ENCODE measurements at places on chromosomes 16 and 17. TPM values are rescaled to one million over a fixed set of nuclear protein-coding genes. Genes with fewer than 3 reads are reported as not detected.
A peak's percentile ranks its signal among the peaks of the same experiment; 100 is the strongest.

- H3K4me3 ChIP-seq = no peak overlapping the region
- H3K4me1 ChIP-seq = no peaks in the 10 kb centered on the region
- H3K27me3 ChIP-seq = no peaks in the 10 kb centered on the region
These were observed 7.8 kb downstream of the CTF1 start for GRCh38 chr16:30904114-30904780.

KRT27 gene
- not detected for polyA plus RNA-seq

GRCh38 chr17:36544044-36544306 lies 744 bp upstream of the GGNBP2 start:
- H3K36me3 ChIP-seq = peaks cover 4% of the 10 kb centered on the region

DNA sequence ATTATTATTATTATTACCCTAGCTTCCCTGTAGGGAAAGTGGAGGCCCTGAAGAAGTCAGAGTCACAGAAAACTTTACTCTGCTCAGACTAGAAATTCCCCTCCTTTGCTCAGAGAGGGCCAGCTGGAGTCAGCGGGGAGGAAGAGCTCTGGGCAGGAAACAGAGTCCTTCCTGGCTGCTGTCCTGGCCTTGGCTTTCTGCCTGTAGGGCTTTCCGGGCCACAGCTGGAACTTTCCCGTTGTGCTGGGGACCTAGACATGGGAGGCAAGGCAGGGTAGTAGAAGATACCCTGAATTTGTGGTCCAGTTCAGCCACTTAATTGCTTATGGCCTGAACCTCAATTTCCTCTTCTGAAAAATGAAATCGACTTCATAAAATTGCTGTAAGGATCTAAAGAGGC lies 14.0 kb upstream of the CCL2 start:
- no peak overlapping the region for H3K4me3 ChIP-seq
- no peaks in the 10 kb centered on the region for H3K27me3 ChIP-seq
- H3K27ac ChIP-seq = no peak overlapping the region
- H3K36me3 ChIP-seq = no peaks in the 10 kb centered on the region
- no peak for DNase-seq

EVPL gene
- polyA plus RNA-seq = not detected

GRCh38 chr17:4936436-4936835 lies 3.4 kb downstream of the SLC25A11 start:
- H3K4me1 ChIP-seq = peaks cover 7% of the 10 kb centered on the region
- no peak overlapping the region for H3K4me3 ChIP-seq
- DNase-seq = no peak
- H3K27me3 ChIP-seq = no peaks in the 10 kb centered on the region
- H3K36me3 ChIP-seq = no peaks in the 10 kb centered on the region
- H3K27ac ChIP-seq = no peak overlapping the region

DNA sequence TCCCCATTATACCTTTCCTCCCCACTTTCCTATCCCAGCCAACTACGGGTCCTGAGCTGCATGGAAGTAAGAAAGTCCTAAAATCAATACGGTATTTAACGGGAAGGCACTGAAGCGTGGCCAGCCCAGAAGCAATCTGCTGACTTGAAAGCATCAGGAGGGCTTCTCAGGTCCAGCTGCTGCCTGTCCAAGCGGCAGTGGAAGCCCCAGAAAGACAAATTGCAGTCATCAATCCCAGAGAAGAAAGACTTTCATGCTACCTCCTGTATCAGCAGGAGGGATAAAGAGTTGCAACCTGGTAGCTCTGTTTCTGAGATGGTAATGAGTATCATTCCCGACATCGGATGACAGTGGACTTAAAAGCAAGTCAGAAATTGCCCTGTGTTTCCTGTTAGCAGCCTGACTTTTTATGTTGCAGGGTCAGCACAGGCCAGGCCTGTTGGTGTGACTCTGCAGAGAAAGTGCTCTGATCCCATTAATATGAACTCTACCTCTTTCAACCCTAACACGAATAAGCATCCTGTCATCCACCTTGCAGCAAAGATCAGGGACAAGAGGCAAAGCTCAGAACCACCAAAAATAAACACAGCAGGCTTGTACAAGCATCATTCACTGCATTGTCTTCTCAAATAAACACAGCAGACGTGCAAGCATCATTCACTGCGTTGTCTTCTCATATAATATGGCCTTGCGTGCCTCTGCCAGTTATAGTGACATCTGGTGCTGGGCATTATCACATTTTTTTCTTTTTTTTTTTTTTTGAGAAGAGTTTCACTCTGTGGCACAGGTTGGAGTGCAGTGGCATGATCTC lies 358.6 kb upstream of the CDH11 start:
- DNase-seq = no peak
- H3K27ac ChIP-seq = no peak overlapping the region

DNA sequence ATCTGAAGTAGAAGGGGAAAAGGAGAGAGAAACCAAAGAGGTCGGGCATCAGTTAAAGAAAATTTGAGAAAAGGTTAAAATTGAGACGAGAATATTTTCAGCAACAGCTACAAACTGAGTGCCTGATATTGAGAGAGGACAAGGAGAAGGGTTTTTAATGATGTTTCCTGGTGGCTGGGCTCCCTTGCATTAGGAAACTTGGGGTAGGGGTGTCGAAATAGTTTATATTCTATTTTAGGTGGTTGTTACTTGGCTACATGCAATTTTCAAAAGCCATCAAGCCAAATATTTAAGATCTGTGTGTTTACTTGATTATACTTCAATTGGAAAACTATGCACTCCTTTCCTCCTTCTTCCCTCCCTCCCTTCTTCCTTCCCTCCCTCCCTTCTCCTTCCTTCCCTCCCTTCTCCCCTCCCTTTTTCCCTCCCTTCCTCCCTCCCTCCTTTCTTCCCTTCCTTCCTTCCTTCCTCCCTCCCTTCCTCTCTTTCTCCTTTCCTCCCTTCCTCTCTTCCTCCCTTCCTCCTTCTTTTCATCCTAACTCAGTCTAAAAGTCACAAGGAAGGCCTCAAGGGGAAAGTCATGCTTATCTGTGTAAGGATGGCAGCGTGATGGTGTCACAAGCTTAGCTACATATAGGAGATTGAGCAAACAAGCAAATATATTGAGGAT lies 1.8 kb upstream of the APOH start:
- H3K4me3 ChIP-seq = no peak overlapping the region
- no peak overlapping the region for H3K27ac ChIP-seq
- H3K36me3 ChIP-seq = no peaks in the 10 kb centered on the region

TMEM100 gene
- polyA plus RNA-seq = not detected

DNA sequence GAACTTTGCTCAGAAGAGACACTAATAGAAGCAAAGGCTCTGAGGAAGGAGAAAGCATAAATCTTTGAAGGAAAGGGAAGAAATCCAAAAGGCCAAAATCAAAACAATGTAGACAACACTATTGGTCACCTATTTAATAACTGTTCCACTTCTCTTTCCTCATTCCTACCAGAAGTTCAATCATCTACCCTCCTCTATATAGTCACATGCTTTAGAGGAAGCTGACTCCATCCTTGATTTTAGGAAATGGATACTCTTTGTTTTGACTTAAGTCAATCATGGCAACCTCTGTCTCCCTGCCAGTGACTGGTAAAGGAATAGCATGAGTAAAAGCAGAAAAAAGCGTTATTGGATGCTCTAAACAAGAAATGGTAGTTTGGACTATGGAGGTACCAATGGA lies 7.3 kb downstream of the BRIP1 start:
- no peak for DNase-seq
- no peak overlapping the region for H3K27ac ChIP-seq

ZNF174 gene
- polyA plus RNA-seq = 9.1 TPM

DNA sequence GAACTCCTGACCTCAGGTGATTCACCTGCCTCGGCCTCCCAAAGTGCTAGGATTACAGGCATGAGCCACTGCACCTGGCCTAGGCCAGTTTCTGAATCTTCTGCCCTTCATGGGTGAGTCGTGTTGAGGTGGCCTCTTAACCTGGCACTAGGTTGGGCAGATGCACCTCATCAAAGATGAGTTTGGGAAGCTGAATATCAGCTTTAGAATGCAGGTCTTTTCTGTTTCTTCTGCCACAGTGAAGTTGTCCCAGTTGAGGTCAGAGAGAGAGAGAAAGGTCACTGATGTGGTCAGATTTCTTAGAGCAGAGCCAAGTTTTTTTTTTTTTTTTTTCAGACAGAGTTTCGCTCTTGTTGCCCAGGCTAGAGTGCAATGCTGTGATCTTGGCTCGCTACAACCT lies 111.3 kb upstream of the WSCD1 start:
- H3K27ac ChIP-seq = no peak overlapping the region
- no peaks in the 10 kb centered on the region for H3K4me1 ChIP-seq
- H3K27me3 ChIP-seq = no peaks in the 10 kb centered on the region
- DNase-seq = no peak
- no peak overlapping the region for H3K4me3 ChIP-seq

- H3K4me3 ChIP-seq = no peak overlapping the region
- H3K4me1 ChIP-seq = peaks cover 3% of the 10 kb centered on the region
- peaks cover 9% of the 10 kb centered on the region for H3K36me3 ChIP-seq
- DNase-seq = no peak
These were observed 62.3 kb downstream of the TIMM22 start for GRCh38 chr17:1059131-1059795.

DNA sequence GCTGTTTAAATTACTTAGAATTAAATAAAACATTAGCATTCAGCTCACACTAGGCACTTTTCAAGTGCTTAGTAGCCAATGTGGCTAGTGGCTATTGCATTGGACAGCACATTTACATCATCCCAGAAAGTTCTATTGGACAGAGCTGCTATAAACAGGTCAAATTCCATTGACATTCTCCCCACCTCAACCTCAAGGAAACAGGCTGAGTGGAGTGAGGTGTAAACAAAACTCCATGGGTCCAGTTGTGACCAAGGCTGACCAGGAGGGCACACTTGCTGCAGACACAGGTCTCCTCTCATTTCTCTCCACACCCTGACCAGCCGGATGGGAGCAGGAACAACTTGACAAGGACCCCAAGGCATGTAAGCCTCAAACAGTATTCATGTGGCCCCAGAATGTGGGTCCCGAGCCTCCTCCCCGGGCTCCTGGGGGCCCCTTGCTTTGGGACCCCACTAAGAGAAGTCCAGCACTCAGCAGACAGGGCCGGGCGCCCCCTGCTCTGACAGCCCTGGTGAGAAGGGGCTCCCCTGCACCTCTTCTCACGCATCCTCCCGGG lies 488 bp downstream of the C17orf113 start:
- no peak for DNase-seq
- no peak overlapping the region for H3K27ac ChIP-seq
- H3K36me3 ChIP-seq = no peaks in the 10 kb centered on the region
- H3K27me3 ChIP-seq = peaks cover 33% of the 10 kb centered on the region
- H3K4me3 ChIP-seq = peak overlapping the region; percentile 45

LGALS9B gene
- not detected for polyA plus RNA-seq

SPIRE2 gene
- 0.79 TPM for polyA plus RNA-seq

NEUROD2 gene
- not detected for polyA plus RNA-seq

DNA sequence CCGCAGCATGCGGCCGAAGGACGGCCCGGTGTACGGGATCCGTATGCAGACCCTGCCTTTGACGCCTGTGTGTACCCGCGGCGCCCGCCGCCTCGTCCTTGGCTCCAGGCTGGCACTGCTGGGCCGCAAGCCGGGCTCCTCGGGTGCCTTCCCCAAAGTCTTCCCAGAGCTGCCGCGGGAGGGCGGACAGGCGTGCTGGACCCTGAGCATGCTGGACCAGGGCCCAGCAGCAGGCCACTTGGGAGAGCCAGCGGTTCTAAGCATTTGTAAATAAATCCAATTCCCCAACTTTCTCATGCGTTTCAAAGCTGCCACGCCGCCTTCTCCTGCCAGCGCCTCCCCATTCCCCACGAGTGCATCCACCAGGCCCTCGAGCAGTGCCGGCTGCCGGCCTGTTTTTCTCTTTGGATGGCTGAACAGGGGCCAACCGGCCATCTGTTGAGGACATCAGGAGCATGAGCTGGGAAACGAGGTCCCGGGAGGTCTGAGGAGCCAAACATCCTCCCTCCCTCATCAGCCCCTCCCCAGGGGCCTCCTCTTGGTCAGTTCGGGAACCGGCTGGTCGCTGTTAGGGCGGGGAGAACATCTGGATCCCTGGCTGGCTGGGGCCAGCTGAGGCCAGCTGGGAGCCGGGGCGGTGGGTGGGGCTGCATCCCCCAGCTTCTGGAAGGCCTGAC lies 20.5 kb upstream of the PABPN1L start:
- H3K4me3 ChIP-seq = no peak overlapping the region
- DNase-seq = no peak
- no peak overlapping the region for H3K27ac ChIP-seq
- no peaks in the 10 kb centered on the region for H3K27me3 ChIP-seq

ST6GALNAC1 gene
- not detected for polyA plus RNA-seq

DNA sequence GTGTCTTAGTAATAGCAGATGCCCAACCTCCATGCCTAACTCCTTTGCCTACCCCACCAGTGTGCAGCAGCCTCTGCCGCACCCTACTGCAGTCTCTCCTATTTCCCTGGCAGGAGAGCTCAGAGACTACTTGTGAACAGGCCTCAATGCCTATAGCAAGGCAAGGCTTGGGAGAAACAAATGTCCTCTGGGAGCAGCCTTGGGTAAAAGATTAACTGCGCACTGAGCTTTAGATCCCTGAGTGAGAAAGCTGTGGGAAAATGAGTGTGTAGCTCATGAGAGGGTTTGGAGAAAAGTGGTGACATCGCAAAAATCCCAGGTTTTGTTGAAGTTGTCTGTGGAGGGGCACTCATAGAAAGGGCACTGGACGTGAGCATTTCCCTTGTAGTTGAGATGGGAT lies 335.8 kb downstream of the WWOX start:
- H3K27ac ChIP-seq = no peak overlapping the region
- H3K4me1 ChIP-seq = no peaks in the 10 kb centered on the region
- no peaks in the 10 kb centered on the region for H3K36me3 ChIP-seq

- no peak overlapping the region for H3K4me3 ChIP-seq
- peaks cover 14% of the 10 kb centered on the region for H3K36me3 ChIP-seq
- H3K27me3 ChIP-seq = no peaks in the 10 kb centered on the region
- no peak overlapping the region for H3K27ac ChIP-seq
- peak; percentile 23 for DNase-seq
- H3K4me1 ChIP-seq = no peaks in the 10 kb centered on the region
These were observed 38.1 kb upstream of the METRNL start for GRCh38 chr17:83041305-83041704.

GRCh38 chr17:66517336-66518009 lies 215.1 kb downstream of the PRKCA start:
- H3K27me3 ChIP-seq = no peaks in the 10 kb centered on the region
- no peak overlapping the region for H3K4me3 ChIP-seq
- no peak for DNase-seq
- H3K4me1 ChIP-seq = peaks cover 18% of the 10 kb centered on the region

GRCh38 chr16:3364774-3365427 lies 9.2 kb downstream of the OR2C1 start:
- H3K4me3 ChIP-seq = peak overlapping the region; percentile 78
- no peaks in the 10 kb centered on the region for H3K36me3 ChIP-seq
- 0 out of 2 replicates have a peak, but pooled peaks cover 4% of the 10 kb centered on the region for H3K27me3 ChIP-seq
- peak; percentile 95 for DNase-seq
- no peaks in the 10 kb centered on the region for H3K4me1 ChIP-seq

- H3K4me3 ChIP-seq = no peak overlapping the region
- H3K27ac ChIP-seq = peak overlapping the region; percentile 2
- peaks cover 77% of the 10 kb centered on the region for H3K36me3 ChIP-seq
- H3K4me1 ChIP-seq = peaks cover 56% of the 10 kb centered on the region
- H3K27me3 ChIP-seq = no peaks in the 10 kb centered on the region
These were observed 10.9 kb downstream of the MMP2 start for GRCh38 chr16:55489956-55490265.

GRCh38 chr17:42613699-42614295 lies 4.3 kb downstream of the TUBG1 start:
- H3K4me3 ChIP-seq = no peak overlapping the region
- H3K27me3 ChIP-seq = no peaks in the 10 kb centered on the region
- H3K36me3 ChIP-seq = peaks cover 14% of the 10 kb centered on the region
- H3K27ac ChIP-seq = no peak overlapping the region
- H3K4me1 ChIP-seq = no peaks in the 10 kb centered on the region
- DNase-seq = no peak
